Endothelial cell of coronary artery (primary cell): ENCODE measurements at places on chromosomes 11 and 22. TPM values are rescaled to one million over a fixed set of nuclear protein-coding genes. Genes with fewer than 3 reads are reported as not detected.

MICALL1 gene
- total RNA-seq: 25.3 and 35.6 TPM in 2 replicates

GPR83 gene
- total RNA-seq: 0.09 TPM in 1 of 2 replicates, not detected in the other

RTN3 gene
- 31.1 and 44.2 TPM in 2 replicates for total RNA-seq

TBX10 gene
- not detected in 2 replicates for total RNA-seq

OR52A5 gene
- not detected in 2 replicates for total RNA-seq

SEPTIN3 gene
- total RNA-seq: 0.09 TPM in 1 of 2 replicates, not detected in the other

OR2AG2 gene
- 0.09 and 0.18 TPM in 2 replicates for total RNA-seq

ZNF215 gene
- total RNA-seq: 5.2 and 5.4 TPM in 2 replicates

ANKK1 gene
- total RNA-seq: 0.09 TPM in 1 of 2 replicates, not detected in the other

FZD4 gene
- 110 and 119 TPM in 2 replicates for total RNA-seq

MYOD1 gene
- total RNA-seq: not detected in 2 replicates

OR4A16 gene
- total RNA-seq: not detected in 2 replicates

SUSD2 gene
- 0.09 and 0.94 TPM in 2 replicates for total RNA-seq

APLNR gene
- under 0.01 TPM in 2 replicates for total RNA-seq

TMEM121B gene
- total RNA-seq: 0.09 and 0.36 TPM in 2 replicates

CRYBB3 gene
- total RNA-seq: not detected in 2 replicates

WT1 gene
- total RNA-seq: 0.99 and 1.1 TPM in 2 replicates

CATSPERZ gene
- 0.27 TPM in 1 of 2 replicates, not detected in the other for total RNA-seq

DNAJB7 gene
- total RNA-seq: not detected in 2 replicates

CDC42EP1 gene
- total RNA-seq: 16.5 and 23.1 TPM in 2 replicates

MAFF gene
- total RNA-seq: 41.1 and 79.1 TPM in 2 replicates

KCTD14 gene
- total RNA-seq: 0.36 and 0.66 TPM in 2 replicates

CHST1 gene
- 19.0 and 43.4 TPM in 2 replicates for total RNA-seq

TSPAN18 gene
- 16.3 and 21.2 TPM in 2 replicates for total RNA-seq

PAX6 gene
- total RNA-seq: 0.18 TPM in 1 of 2 replicates, not detected in the other

SCT gene
- total RNA-seq: not detected in 2 replicates

TYR gene
- total RNA-seq: not detected in 2 replicates

AGBL2 gene
- total RNA-seq: 0.09 and 0.36 TPM in 2 replicates

RIMBP3B gene
- under 0.01 TPM in 1 of 2 replicates, not detected in the other for total RNA-seq

CHRM4 gene
- 0.09 and 0.28 TPM in 2 replicates for total RNA-seq

SPTBN2 gene
- 21.5 and 53.8 TPM in 2 replicates for total RNA-seq

LRRN4CL gene
- total RNA-seq: 0.09 TPM in 2 replicates

OSM gene
- not detected in 2 replicates for total RNA-seq

RCN1 gene
- 411 and 521 TPM in 2 replicates for total RNA-seq

DEFB131B gene
- total RNA-seq: not detected in 2 replicates

OR51I1 gene
- not detected in 2 replicates for total RNA-seq

APOL5 gene
- not detected in 2 replicates for total RNA-seq

CARNS1 gene
- under 0.01 and 0.09 TPM in 2 replicates for total RNA-seq

SAC3D1 gene
- 9.9 and 11.4 TPM in 2 replicates for total RNA-seq

PIWIL4 gene
- 0.18 and 1.0 TPM in 2 replicates for total RNA-seq

OR52E8 gene
- total RNA-seq: not detected in 2 replicates

SLC22A8 gene
- total RNA-seq: not detected in 2 replicates

UBQLNL gene
- total RNA-seq: under 0.01 TPM in 1 of 2 replicates, not detected in the other

ART1 gene
- not detected in 2 replicates for total RNA-seq
